ENCODE measurements at places on chromosomes 5 and 9.
A peak's percentile ranks its signal among the peaks of the same experiment; 100 is the strongest.

DNA sequence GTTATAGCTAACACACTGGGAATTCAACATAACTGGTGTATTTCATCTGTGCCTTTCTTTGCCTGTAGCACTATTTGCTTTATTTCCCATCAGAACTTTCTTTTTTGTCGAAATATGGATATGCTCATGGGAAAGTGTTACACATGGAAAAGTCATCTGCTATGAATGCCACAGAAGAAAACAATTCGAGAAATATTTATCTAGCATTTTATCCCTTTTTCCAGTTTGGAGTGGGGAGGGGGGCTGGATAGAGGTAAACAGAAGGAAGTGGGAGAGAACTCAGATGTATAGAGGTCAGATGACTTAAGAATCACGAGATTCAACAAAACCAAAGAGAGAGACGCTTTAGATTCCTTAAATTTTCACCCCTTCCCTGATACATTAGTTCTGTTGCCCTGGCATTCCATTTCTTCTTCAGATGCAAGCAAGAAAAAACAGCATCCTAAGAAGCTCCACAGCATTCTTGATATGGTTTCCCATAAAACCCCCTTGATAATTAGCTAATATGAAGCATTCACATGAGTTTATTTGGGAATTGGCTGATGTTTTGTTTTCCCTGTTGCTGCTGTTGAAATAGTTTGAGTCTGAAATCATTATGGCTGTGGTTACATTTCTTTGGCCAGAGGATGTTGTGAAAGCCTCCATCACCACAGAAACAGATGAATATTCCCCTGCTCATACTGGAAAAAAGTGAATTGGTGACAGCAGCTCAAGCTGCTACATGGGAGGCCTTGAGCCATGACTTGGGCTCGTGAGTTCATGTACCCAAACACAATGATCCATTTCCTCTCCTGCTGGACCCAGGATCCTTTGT, 335.8 kb upstream of the DAB2 start:
- DNase-seq, result no peak

DNA sequence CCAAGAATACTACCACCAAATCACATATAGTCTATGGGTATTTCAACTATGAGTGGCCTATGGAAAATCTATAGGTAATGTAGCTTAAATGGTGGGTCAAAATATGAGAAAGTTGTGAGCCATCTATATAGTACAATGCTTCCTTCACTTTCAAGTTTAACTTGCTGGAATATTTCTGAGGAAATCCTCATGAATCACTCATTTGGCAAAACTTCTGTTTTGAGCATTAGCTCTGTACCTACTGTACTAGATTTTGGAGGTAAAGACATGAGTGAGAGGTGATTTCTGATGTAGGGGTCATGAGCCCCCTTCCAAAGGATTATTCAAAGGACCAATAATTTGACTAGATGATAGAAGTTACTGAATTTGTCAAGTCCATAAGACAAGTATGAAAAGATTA, 80.6 kb upstream of the DAB2 start:
- DNase-seq, result no peak

DNA sequence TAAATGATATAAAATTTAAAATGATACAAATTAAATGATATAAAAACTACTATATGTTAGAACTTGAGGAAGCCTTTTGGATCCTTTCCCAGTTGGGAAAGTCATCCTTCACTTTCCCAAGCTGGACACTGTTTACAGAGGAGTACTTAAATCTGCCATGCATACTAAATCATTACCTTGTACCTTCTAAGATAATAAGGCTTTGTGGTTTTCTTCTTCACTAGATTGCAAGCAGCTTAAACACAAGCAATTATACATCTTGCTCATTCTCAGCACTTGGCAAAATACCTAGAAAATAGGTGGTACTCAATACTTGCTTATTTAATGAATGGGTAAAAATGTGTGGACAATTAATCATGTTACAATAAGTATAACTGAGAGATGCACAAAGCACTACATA, 666.8 kb downstream of the PTPRD start:
- DNase-seq, result no peak

- DNase-seq, result no peak
Measured at GRCh38 chr9:124805186-124805585, 28.3 kb downstream of the OLFML2A start.

DNA sequence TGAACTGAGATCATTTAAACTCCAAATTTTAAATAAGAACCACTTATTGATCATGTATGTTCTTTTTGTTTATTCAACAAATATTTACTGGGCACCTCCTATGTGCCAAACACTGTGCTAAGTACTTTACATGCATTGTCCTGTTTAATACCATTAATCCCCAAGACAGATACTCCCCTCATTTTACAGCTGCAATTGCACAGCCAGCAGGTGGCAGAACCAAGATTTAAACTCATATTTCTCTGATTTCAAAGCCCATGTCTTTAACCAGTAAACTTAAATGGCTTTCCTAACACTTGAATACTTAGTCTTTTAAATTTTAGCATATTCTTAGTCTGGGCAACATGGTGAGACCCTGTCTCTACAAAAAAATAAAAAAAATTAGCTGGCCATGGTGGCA, 43.4 kb upstream of the KIAA1958 start:
- DNase-seq, result no peak

GRCh38 chr9:78038620-78039300, 7.1 kb upstream of the GNAQ start:
- DNase-seq, result no peak

- DNase-seq, result no peak
Measured at GRCh38 chr9:563200-563599, 278.3 kb upstream of the DMRT1 start.

DNA sequence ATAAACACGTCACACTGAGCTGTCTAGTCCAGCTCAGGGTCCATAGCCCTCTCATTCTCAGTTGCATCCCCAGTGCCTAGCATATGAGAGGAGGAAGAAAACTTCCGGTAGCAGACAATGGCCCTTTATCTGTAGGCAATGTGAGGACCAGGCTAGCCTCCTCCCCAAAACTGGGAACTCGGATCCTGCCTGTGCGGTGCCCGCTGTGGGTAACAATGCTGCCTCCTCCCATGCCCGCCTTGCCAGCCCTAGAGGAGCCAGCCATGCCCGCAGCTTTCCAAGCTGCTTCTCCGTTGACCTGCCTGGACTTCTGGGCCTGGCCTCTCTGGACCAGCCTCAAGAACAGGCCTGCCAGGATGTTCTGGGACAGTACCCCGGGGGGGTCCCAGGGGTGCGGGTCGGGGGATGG, 74.6 kb upstream of the ORM1 start:
- DNase-seq, result no peak

DNA sequence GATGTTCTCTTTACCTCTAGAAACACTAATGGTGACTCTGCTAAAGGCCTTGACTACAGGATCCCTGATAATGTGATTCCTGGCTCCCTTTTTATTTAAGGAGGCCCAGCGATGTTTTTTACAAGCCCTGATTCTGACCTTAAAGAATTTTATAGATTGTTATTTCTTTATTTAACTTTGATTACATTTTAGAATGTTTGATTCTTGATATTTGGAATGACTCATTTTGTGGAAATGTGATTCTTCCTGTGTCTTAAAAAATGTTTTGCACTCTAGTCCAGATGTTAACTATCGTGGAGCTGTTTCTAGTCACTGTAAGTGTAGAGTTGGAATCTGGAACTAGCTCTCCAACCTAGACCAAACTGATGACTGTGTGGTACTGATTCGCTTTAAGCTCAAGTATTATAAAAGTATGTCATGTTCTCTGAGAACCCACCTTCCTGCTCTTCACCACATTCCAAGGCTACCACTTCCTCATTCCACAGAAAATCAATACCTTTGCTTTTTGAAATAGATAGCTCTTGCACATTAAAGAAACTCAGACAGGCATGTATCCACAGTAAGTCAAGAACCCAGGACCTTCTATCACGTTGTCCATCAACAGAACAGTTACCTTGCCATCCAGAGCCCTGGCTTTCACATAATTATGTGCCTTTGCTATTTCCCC, 65.2 kb downstream of the JMY start:
- no peak for DNase-seq

GRCh38 chr9:133557581-133557980, 23.1 kb downstream of the ADAMTSL2 start:
- DNase-seq, result no peak

DNA sequence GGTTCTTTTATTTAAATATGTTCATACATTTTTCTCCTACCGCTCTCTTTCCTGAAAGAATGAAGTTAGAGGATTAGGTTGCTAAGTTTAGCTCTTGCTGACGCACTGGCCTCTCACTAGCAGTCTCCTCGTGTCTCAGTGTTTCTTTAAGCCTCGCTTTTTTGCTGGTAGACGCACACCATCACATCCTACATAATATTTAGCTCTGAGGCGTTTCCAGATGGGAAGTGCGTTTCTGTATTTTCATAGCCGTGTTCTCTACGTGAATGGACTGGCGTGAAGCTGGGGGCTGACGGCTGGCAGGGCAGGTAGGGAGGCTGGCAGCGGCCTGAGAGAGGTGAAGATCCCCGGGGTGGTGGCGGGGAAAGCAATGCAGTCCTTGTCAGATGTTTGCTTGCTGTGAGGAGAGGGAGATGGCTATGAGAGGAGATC, 79.2 kb upstream of the SPRY4 start:
- DNase-seq, result no peak

GRCh38 chr9:35962126-35962906, 4.4 kb upstream of the OR2S2 start:
- DNase-seq, result no peak

GRCh38 chr9:114112778-114113584, 13.9 kb upstream of the KIF12 start:
- no peak for DNase-seq

- no peak for DNase-seq
Measured at GRCh38 chr9:7665874-7666273, 133.7 kb downstream of the DMAC1 start.

DNA sequence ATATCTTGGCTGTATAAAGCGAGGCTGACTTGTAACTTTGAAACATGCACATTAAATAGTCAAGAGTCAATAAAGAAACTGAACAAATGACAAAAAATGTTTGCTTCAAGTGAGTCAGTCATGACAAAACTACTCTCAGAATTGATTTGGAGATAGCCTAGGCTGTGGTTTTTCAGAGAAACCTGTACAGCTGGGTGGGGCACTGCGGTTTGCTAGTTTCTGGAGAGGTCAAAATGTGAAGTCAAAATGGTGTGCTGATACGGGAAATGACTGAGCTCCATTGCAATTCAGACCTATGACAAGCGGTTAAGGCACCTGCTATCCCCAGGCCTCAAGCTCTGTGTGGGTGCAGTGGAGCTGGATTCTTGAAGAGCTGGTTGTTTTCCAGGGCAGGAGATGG, 10.3 kb upstream of the CD180 start:
- DNase-seq, result peak; percentile 39

DNA sequence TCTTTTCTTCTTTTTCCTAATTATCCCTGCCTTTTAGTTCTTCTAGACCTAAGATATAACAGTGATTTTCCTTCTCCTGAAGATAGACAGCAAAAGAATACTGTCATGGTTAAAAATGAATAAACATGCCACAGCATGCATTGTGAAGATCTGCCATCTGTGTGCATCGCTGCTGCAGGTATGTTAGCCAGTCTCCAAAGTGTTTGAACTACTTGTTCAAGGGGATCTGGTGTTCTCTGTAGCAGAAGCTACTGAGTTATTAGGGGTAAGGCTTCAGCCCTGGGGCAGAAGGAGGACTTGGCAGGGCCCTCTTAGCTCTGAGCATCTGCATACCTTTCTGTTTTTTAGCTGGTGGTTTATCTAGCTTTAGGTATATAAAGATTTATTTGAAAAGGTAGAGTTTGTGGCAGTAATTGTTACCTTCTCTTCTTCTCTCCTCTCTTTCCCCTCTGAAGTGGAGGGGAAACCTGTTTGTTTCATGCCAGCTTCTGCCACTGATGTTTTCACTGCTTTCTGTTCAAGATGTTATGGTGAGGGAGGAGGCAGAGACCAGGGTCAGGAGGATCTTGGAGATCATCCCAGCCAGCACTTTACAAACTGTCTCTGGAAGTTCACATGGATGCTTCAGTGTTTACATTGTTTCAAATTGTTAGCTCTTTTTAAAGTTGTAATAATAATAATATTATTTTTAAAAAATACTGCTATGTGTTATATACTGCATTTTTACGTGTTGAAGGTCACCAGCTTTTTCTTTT, 25.2 kb downstream of the GALNT10 start:
- no peak for DNase-seq

DNA sequence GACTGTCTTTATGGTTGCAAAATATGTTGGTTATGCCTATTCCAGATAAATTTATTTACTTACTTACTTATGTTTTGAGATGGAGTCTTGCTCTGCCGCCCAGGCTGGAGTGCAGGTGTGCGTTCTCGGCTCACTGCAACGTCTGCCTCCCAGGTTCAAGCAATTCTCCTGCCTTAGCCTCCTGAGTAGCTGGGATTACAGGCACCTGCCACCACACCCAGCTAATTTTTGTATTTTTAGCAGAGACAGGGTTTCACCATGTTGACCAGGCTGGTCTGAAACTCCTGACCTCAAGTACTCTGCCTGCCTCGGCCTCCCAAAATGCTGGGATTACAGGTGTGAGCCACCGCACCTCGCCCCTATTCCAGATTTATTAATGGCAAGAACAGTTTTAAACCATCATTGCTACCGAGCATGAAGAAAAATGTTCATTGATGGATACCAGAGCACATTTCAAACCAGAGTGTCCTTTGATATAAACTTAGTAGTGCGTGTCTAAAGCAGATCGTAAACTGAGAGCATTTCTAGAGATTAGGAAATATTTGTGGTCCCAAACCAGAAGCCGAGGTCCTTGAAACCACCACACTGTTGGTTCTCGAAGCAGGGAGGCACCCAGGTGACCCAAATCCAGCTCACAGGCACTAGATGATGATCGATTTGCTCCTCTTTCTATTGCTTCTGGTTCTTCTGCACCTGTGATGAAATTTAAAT, 85.2 kb downstream of the GRAMD2B start:
- DNase-seq, result no peak

GRCh38 chr5:135236908-135237747, 161.9 kb downstream of the MACROH2A1 start:
- no peak for DNase-seq

All from activated CD8-positive, alpha-beta memory T cell treated with anti-CD3 and anti-CD28 coated beads for 48 hours (primary cell).